ENCODE measurements at places on chromosomes 2 and 18.
A peak's percentile ranks its signal among the peaks of the same experiment; 100 is the strongest.

DNA sequence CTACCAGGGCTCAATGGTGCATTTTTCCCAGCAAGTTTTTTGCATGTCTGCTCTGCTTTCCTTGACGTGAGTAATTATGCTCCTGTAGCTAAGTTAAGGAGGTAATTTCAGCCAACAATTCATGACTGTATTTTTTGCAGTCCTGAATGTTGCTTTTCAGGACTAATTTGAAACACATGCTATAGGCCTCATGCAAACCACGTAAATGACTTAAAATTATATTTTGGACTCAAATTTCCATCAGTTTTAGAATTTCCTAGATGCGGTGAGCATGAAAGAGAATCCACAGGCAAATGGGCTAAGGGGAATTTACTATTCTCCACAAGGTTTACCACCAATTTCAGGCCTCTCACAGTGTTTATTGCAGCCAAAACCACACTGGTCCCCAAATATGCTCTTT lies 589.9 kb upstream of the LRRTM1 start:
- no peaks in the 10 kb centered on the region for H3K27me3 ChIP-seq
- no peak for DNase-seq
- no peaks in the 10 kb centered on the region for H3K4me1 ChIP-seq
- H3K4me3 ChIP-seq: no peak overlapping the region
- H3K27ac ChIP-seq: no peak overlapping the region

DNA sequence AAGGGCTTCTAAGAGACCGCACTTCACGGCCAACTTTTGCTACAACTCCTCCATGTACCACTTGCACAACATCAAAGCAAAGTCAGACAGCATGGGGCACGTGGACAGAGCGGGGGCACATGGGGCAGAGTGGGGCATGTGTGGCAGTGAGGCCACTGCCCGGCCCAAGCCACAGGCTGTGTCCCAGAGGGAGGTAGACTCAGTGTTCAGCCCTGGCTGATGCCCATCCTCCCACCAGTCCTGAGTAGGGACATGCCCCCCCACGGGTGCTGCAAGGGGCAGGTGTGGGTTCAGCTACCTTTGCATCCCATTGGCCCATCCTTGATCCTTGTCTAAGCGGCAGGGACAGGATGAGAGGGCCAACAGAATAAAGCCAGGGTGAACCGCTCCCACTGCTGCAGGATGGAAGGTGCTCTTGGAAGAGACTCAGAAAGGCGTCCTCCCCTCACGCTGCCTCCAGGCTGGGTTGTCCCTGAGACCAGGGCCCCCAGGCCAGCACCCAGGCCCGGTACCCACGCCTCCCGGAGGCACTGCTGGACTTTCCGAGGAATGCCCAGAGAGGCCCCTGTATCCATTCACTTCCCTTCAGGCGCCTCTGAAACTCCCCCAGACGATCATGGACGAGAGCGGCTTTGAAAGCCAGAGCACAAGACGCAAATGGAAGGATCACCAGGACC lies 218.2 kb downstream of the NDUFA10 start:
- H3K4me3 ChIP-seq: no peak overlapping the region
- no peaks in the 10 kb centered on the region for H3K36me3 ChIP-seq
- H3K27ac ChIP-seq: no peak overlapping the region
- no peaks in the 10 kb centered on the region for H3K4me1 ChIP-seq
- no peak for DNase-seq
- H3K27me3 ChIP-seq: no peaks in the 10 kb centered on the region

- H3K27me3 ChIP-seq: no peaks in the 10 kb centered on the region
- DNase-seq: no peak
- no peak overlapping the region for H3K4me3 ChIP-seq
Measured at GRCh38 chr2:205769495-205769850, 87.2 kb downstream of the NRP2 start.

GRCh38 chr18:32439802-32440201 lies 30.9 kb downstream of the GAREM1 start:
- no peaks in the 10 kb centered on the region for H3K4me1 ChIP-seq
- H3K27me3 ChIP-seq: no peaks in the 10 kb centered on the region
- H3K36me3 ChIP-seq: no peaks in the 10 kb centered on the region

GRCh38 chr18:32867936-32868335 lies 95.1 kb upstream of the KLHL14 start:
- H3K27me3 ChIP-seq: no peaks in the 10 kb centered on the region
- no peaks in the 10 kb centered on the region for H3K4me1 ChIP-seq
- DNase-seq: no peak
- H3K36me3 ChIP-seq: no peaks in the 10 kb centered on the region
- no peak overlapping the region for H3K4me3 ChIP-seq
- H3K27ac ChIP-seq: no peak overlapping the region

DNA sequence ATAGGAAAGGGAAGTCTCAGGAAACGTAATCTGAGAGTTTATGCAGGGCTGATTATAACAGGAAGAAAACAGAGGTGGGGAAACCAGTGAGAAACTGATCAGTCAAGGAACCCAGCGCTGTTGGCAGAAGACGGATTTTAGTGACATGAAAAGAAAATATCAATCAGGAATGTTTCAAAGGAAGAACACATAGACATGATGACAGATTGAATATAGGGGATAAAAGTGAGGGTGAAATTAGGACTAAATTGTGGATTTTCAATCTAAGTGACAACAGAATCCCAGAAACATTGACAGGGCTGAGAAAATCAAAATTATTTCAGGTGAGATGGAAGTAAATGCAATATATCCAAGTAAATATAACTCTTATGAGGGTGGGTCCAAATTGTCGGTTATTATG lies 199.8 kb upstream of the CCDC150 start:
- no peaks in the 10 kb centered on the region for H3K27me3 ChIP-seq
- no peak overlapping the region for H3K4me3 ChIP-seq
- H3K36me3 ChIP-seq: no peaks in the 10 kb centered on the region

DNA sequence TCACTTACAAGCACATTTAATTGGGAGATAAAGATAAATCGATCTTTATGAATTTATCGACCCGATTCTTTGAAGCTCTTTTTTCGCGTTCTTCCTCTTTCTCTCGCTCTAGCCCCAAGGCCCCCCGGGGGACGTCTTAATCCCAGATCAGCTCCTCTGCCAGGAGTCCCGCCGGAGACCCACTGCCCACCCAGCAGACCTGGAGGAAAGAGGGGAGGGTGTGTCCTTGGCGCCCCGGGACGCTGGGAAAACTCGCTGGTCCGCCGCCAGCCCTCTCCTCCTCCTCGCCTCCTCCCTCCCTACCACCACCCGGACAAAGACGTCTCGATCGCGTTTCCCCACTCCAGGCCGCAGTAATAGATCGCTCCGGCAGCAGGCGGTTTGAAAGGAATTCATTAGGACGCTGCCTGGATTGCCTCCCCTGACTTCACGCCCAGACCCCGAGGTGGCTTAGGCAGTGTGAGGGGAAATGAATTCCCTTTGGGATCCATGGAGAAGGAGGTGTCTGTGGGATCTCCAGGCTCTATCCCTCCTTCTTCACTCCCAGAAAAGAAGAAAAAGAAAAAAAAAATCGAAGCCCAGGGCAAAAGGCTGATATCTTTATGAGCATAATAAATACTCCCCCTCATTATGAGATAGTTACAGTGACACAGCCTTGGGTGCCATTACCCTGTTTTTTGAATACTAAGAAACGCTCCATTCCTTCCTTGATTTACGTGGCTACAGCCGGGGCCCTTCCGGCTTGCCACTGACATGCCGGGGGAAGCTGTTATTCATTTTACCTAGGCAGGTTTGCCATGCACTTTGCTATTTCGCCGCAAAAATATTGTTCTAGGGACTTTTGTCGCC lies 1.8 kb upstream of the GBX2 start:
- H3K27me3 ChIP-seq: peaks cover 100% of the 10 kb centered on the region
- H3K4me1 ChIP-seq: peaks cover 41% of the 10 kb centered on the region
- H3K4me3 ChIP-seq: peak overlapping the region; percentile 11
- no peak overlapping the region for H3K27ac ChIP-seq
- DNase-seq: no peak

DNA sequence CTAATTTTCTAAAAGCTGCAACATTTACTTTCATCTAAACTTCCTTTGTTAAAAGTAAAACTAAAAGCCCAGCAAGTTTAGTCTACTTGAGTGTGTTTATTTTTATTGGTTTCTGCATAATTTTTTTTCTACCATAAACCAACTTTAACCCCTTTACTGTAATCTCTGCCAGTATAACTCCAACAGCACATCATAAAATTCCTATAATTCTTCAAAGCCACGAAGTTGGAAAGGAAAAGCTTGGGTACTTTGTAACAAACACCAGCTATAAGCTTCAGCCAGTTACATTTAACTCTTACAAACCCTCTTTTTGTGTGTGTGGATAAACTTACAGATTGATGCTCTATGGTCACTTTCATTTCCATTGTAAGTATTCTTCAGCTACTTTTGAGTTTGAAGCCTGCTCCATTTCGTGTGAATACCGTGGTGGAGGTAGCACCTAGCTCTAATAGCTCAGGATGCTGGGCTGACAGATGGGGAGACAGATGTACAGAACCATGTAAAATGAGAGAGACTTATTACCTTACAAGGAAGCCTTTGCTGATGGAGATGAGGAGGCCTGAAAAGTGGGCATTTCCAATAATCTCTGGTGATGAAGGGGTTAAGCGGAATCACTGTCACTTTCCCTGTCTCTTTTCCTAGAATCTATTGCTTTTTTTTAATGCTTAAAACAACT lies 42.5 kb downstream of the ZEB2 start:
- H3K36me3 ChIP-seq: no peaks in the 10 kb centered on the region
- DNase-seq: no peak
- H3K27ac ChIP-seq: no peak overlapping the region
- no peak overlapping the region for H3K4me3 ChIP-seq
- no peaks in the 10 kb centered on the region for H3K27me3 ChIP-seq

- no peaks in the 10 kb centered on the region for H3K36me3 ChIP-seq
- no peak overlapping the region for H3K4me3 ChIP-seq
- no peak for DNase-seq
- no peak overlapping the region for H3K27ac ChIP-seq
Measured at GRCh38 chr2:46236006-46236875, 61.0 kb upstream of the EPAS1 start.

GRCh38 chr2:62653582-62654422 lies 51.7 kb upstream of the EHBP1 start:
- no peaks in the 10 kb centered on the region for H3K27me3 ChIP-seq
- no peak overlapping the region for H3K4me3 ChIP-seq
- H3K36me3 ChIP-seq: no peaks in the 10 kb centered on the region
- no peaks in the 10 kb centered on the region for H3K4me1 ChIP-seq

GRCh38 chr2:43184339-43184895 lies 42.0 kb downstream of the ZFP36L2 start:
- H3K4me1 ChIP-seq: peaks cover 16% of the 10 kb centered on the region
- H3K36me3 ChIP-seq: no peaks in the 10 kb centered on the region
- no peak overlapping the region for H3K4me3 ChIP-seq
- no peak overlapping the region for H3K27ac ChIP-seq
- H3K27me3 ChIP-seq: no peaks in the 10 kb centered on the region
- no peak for DNase-seq

GRCh38 chr2:202858601-202859000 lies 13.0 kb downstream of the ICA1L start:
- H3K27ac ChIP-seq: no peak overlapping the region
- H3K4me1 ChIP-seq: no peaks in the 10 kb centered on the region
- H3K27me3 ChIP-seq: no peaks in the 10 kb centered on the region
- no peak for DNase-seq

- H3K4me1 ChIP-seq: no peaks in the 10 kb centered on the region
Measured at GRCh38 chr2:88283886-88284592, 113.9 kb downstream of the THNSL2 start.

- H3K27ac ChIP-seq: no peak overlapping the region
- no peaks in the 10 kb centered on the region for H3K27me3 ChIP-seq
- no peaks in the 10 kb centered on the region for H3K4me1 ChIP-seq
- no peak overlapping the region for H3K4me3 ChIP-seq
- no peak for DNase-seq
Measured at GRCh38 chr2:166969486-166969885, 81.2 kb downstream of the XIRP2 start.

GRCh38 chr2:218259099-218259961 lies 1.5 kb upstream of the GPBAR1 start:
- H3K36me3 ChIP-seq: peaks cover 12% of the 10 kb centered on the region
- peaks cover 19% of the 10 kb centered on the region for H3K4me1 ChIP-seq
- no peaks in the 10 kb centered on the region for H3K27me3 ChIP-seq
- H3K27ac ChIP-seq: 0 out of 2 replicates have a peak overlapping the region, but pooled peaks have one; percentile 29
- H3K4me3 ChIP-seq: no peak overlapping the region

- H3K36me3 ChIP-seq: no peaks in the 10 kb centered on the region
- no peak for DNase-seq
- H3K27me3 ChIP-seq: no peaks in the 10 kb centered on the region
- no peaks in the 10 kb centered on the region for H3K4me1 ChIP-seq
Measured at GRCh38 chr2:230356084-230356483, 29.1 kb downstream of the SP140L start.

DNA sequence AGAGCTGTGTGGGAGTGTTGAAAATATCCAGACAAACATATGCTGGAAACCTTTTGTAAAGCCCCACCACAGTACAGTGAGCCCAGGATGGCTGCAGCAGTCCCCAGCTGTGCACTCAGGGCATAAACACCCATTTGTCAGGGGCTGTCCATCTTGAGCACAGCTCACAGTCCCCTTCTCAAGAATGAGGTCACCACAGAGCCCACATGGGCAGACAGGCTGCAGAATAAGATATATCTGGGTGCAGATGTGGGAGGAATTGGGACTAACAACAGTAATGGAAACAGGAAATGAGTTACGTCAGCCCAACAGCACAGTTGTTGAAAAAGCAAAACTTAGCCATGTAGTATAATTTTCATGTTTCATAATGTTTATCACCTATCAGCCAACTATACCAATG lies 219.6 kb downstream of the ETAA1 start:
- no peak for DNase-seq
- H3K36me3 ChIP-seq: no peaks in the 10 kb centered on the region
- H3K4me1 ChIP-seq: no peaks in the 10 kb centered on the region
- no peaks in the 10 kb centered on the region for H3K27me3 ChIP-seq
- no peak overlapping the region for H3K4me3 ChIP-seq

GRCh38 chr18:31657823-31658669 lies 26.3 kb downstream of the B4GALT6 start:
- no peaks in the 10 kb centered on the region for H3K36me3 ChIP-seq
- H3K4me1 ChIP-seq: no peaks in the 10 kb centered on the region
- no peak for DNase-seq
- no peak overlapping the region for H3K4me3 ChIP-seq
- no peak overlapping the region for H3K27ac ChIP-seq

DNA sequence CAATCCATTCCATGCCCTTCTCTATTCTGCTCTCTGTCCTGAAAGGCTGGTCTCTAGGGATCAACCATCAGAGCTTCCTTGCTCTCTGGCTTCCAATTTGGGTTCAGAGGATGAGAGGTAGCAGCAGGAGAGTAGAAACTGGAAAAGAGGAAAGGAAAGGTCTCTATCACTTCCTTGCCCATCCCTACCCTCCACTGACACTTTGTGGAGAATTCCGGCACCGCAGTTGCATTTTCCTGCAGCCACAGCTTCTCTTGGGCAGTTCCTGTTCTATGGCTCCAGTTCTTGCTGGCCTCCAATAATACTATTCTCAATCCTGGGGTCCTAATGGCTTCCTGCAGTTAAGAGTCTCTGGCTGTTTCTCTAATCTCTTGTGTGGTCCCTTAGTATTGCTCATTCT lies 13.3 kb upstream of the IMPACT start:
- DNase-seq: peak; percentile 70
- H3K27me3 ChIP-seq: no peaks in the 10 kb centered on the region
- H3K27ac ChIP-seq: no peak overlapping the region
- no peaks in the 10 kb centered on the region for H3K4me1 ChIP-seq
- no peaks in the 10 kb centered on the region for H3K36me3 ChIP-seq

- no peaks in the 10 kb centered on the region for H3K4me1 ChIP-seq
- H3K4me3 ChIP-seq: no peak overlapping the region
- H3K36me3 ChIP-seq: no peaks in the 10 kb centered on the region
- H3K27ac ChIP-seq: no peak overlapping the region
- DNase-seq: no peak
Measured at GRCh38 chr2:152558158-152558984, 158.9 kb downstream of the PRPF40A start.

Measured in H1 (cell line).